ENCODE measurements at places on chromosomes 2 and 18.
A peak's percentile ranks its signal among the peaks of the same experiment; 100 is the strongest.

GRCh38 chr2:142585785-142586184 is 291.7 kb upstream of the KYNU start:
- no peak for DNase-seq

- DNase-seq, result no peak
Measured at GRCh38 chr2:27086724-27087593, at the start of gene KHK. Gene KHK, plus strand, starts transcription at chr2:27086772. Its CDS starts 488 bp downstream, at chr2:27087260.

GRCh38 chr2:11576398-11576797 is 42.6 kb downstream of the GREB1 start:
- DNase-seq, result no peak

DNA sequence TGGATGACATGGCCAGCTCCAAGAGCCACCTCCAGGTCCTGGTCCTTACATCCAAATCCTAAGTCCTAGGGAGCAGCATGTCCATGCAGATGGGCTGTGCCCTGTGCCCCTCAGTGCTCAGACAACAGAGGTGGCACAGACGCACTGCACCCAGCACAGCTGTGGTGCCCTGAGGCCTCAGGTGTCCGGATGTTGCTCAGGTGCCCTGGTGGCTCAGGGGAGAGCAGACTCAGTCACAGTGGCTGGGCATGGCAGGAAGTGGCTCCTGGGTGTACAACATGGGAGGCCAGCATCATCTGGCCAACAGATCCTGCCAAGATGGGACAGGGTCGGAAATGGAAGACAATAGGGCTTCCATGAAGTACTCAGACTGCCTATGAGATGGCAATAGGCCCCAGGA is 50.1 kb downstream of the TIMM21 start:
- DNase-seq, result no peak

DNA sequence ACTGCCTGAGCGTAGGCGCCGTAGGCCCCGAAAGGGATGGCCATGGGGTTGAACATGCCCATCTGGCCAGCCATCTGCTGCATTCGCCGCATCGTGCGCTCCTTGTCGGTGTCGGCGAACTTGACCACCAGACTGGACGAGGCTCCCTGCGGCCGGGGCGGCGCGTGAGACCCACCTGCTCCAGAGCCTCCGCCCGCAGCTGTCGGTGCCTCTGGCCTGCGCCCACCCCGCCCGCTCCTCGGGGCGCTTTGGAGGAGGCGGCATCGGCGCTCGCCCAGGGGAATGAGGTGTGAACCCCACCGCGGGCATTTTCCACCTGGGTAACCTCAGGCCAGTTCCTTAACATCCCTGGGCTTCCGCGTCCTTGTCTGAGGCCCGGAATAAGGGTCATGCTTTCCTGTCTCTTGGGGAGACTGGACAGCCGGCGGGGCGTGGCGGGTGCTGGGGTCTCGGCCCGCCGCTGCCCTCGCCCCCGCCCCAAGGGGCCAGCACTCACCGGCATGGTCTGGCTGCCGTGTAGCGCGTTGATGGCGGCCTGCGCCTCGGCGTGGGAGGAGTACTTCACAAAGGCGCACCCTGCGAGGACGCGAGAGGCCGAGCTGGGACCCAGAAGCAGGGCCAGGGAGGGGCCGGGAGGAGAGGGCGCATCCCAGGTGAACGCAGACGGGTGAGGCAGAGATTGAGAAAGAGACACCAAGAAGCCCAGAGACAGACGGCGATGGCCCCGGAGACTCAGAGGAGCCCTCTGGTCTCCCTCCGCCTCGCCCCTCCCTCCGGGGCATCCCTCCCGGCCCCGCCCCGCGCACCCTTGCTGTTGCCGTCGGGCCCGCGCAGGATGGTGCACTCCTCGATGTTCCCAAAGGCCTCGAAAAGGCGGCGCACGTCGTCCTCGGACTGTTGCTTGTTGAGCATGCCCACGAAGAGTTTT is 291.0 kb downstream of the CELF4 start:
- DNase-seq, result no peak

GRCh38 chr2:219877728-219878127 is 250.3 kb downstream of the SLC4A3 start:
- DNase-seq, result no peak

DNA sequence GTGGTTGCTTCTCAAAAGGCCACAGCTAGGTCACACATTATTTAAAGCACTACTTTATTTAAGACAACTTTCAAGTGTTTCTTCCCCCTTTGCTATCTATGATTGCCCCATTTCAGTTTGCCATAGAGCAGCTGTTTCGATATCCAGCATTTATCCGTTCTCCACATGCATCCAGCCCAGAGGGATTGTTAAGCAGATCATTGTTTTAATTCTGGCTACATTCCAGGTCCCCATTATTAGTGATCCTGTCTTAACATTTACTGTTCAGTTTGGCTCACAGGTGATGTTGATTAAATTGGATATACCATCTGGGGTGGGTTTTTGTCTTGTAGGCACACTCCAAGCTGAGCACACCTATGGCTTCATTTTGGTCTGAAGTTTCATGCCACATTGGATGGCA is 638.7 kb downstream of the ZEB2 start:
- no peak for DNase-seq

DNA sequence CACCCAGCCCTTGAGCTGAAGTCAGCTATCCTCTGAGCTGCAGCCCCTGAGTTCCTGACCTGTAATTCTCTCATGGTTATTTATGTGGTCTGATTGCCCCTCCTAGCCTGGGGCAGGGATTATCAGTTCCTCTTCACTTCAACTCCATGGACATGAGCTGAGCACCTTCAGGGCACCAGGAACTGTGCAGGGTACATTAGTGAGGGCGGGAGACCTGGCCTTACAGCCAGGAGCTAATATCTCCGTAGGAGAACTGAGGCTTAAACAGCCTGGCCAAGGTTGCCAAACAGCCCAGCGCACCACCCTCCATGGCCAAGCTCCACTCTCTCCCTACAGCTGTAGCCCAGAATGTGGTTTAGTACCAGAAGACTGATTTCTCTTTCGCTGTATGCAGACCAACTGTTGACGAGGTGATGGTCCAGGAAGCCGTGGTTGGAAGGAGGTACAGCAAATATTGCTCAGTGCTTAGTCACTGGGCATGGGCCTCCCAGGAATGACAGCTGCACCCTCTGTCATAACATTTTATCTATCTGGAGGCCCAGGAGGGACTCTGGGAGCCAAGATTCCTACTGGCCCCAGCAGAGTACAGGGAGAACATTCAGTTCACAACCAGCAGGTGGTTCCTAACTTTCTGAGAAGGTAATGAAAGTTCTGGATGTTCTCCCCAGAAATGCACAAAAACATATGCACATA is 228.7 kb upstream of the SIX2 start:
- no peak for DNase-seq

- DNase-seq, result no peak
Measured at GRCh38 chr2:233354971-233355574, 779 bp downstream of the DGKD start.

DNA sequence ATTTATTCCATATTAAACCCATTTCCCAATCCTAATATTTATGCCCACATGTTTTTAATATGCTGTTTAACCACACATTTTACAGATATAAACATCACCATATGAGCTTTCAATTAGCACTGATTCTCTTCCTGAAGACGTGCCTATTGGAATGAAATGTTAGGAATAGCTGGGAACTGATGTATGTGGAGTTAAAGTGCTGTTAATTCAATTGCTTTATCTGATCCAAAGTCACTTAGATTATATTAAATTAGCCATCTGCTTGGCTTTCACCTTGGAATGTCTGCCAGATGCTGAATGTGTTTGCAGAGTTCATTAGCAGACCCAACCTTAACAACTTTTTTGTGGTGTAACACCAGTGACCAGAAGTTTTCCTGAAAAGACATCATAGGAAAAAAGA is 942.9 kb upstream of the KLHL29 start:
- DNase-seq, result no peak

- no peak for DNase-seq
Measured at GRCh38 chr2:205462681-205463345, 219.5 kb upstream of the NRP2 start.

DNA sequence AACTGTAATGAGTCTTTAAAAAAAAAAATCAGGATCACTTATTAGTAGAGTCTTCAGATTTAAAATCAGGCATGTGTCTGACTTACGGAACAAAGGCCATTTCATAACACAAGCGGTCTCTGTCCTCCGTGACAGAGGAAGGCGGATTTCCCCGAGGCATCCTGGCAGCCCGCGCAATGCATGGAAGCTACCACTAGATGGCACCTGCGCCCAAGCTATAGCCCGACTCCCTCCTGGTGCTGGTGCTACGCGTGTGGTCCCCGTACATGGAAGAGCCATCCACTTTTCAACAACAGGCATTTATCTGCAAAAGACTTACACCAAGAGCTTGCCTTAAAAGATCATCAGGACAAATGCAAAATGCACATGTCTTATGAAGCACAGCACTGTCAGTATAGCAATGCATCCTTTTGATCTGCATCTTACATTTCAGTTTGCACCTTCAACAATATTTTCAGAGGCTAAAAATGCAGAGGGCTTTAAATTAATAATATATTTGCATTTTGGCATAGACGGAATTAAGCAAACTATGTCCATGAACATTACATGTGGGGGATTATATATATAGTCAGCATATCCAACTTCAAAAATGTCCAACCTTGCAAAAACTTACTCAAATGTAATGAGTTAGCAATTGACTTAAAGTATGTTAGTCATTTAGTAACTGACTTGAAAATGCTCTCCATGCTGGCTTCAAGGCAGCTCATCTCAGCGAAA is 96.0 kb downstream of the ZNF516 start:
- peak; percentile 65 for DNase-seq

GRCh38 chr2:128498086-128498485 is 179.4 kb upstream of the HS6ST1 start:
- no peak for DNase-seq

GRCh38 chr2:86442642-86443005 is 1.5 kb downstream of the KDM3A start:
- DNase-seq, result peak; percentile 73

DNA sequence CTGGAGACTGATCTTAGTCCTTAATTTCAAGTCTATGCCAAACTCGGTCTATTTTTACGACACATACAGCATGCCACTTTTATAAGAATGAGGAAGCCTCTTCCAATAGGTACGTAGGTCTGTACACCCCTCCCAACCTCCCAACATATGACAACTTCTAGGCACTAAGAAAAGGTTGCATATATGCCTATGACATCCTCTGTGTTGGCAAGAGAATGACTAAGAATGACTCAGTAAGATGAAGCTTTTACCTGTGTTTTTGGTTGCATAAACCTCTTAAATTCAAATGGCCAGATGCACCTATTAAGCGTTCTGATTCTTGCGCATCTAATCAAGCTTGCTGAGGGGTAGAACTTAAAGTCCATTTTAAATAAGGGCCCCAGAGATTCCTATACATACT is 586.4 kb upstream of the ZEB2 start:
- DNase-seq, result no peak

DNA sequence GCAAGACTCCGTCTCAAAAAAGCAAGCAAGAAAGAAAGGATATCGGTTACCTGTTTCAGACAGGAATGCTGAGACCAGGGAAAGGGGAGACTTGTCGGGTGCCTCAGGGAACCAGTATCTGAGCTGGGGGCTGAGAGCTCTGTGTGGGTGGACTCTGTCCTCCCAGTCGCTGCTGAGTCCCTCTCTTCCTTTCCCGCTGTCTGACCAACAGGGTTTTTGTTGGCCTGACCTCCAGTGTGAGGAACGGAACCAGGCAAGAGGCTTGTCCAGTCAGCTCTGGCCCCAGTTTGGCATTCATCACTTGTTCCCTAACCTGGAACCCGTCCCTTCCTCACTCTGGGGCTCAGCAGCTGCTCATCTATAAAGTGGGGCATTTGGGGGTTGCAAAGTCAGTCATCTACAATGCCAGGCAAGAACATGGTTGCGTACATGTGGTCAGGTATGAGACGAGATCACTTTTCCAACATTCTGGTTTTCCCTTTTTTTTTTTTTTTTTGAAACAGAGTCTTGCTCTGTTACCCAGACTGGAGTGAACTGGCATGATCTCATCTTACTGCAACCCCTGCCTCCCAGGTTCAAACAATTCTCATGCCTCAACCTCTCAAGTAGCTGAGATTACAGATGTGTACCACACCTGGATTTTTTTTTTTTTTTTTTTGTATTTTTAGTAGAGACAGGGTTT is 116.4 kb downstream of the PLB1 start:
- DNase-seq, result no peak

DNA sequence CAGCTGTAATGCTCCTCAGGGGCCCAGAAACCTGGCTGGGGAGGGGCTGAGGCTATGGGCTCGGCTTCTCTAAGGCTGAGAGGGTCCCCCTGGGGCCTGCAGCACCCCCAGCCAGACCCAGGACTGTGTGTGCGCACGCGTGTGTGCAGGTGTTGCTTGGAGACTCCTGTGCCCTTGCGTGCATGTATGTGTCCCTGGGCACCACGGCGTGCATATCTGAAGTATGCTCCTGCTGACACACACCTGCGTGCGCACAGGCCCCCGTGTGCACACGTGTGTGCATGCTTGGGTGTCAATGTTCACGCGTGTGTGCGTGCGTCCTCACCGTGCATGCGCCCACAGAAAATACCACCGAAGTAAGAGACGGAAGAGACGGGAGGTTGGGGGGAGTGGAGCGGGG is 14.9 kb upstream of the ECEL1 start:
- DNase-seq, result no peak

Data from CD4-positive, alpha-beta T cell treated with Interleukin-6 at 100 ng/mL for 8 hours (primary cell).